ENCODE measurements at places on chromosomes 13 and 19.

DNA sequence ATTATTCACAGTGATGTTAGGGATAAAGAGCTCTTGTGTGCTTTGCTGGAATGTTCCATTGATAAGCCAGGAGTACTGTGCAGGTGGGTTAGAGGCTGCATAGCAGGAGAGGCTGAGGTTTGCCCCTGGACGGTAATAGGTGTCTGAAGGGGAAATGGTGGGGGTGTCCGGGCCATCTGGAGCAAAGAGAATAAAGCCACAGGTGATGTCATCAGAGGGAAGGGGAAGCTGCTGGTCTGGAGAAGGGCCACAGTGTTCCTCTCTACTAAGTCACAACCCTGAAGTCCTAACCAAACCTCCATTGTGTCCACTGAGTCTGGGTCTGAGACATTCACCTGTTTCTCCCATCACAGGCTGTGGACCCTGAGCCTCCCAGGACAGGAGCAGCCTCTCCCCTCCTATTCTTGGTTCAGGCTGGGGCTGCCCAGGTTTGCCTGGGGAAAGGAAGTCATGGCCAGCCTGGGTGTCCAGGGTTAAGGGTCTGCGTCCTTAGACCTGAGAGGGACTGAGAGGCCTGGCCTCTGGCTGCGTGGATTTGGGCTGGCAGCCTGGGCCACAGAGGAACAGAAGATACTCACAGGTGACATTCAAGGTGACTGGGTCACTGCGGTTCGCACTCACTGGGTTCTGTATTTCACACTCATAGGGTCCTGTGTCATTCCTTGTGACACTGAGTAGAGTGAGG lies 6.8 kb downstream of the CEACAM1 start:
- DNase-seq: no peak

DNA sequence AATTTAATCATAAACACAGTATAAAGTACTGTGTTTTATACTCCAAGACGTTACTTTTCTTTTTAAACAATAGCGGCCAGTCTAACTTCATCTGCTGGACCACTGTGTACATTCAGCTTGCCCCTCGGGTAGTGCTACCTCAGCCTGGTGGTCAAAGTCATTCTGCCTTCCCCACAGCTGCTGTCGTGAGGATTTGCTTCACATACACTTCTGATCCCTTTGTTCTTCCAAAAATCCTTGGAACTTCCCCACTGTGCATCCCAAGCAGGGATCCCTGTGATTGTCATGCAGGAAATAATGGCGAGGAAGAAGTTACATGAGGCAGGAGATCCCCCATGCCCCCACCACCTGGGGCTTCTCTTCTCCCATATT lies 234.9 kb upstream of the STARD13 start:
- DNase-seq: no peak

- DNase-seq: no peak
Observed at GRCh38 chr13:111475488-111475887, 155.0 kb downstream of the TEX29 start.

- DNase-seq: no peak
Observed at GRCh38 chr13:42891591-42891990, 100.5 kb downstream of the EPSTI1 start.

- DNase-seq: peak; percentile 16
Observed at GRCh38 chr13:46289260-46289955, 77.7 kb downstream of the LRRC63 start.

- no peak for DNase-seq
Observed at GRCh38 chr13:30088312-30088855, 219.0 kb downstream of the KATNAL1 start.

GRCh38 chr13:77374786-77375185 lies 47.9 kb upstream of the MYCBP2 start:
- no peak for DNase-seq

GRCh38 chr13:101271681-101272245 lies 144.5 kb downstream of the NALCN start:
- no peak for DNase-seq

GRCh38 chr13:43268632-43269031 lies 245.2 kb downstream of the DNAJC15 start:
- peak; percentile 80 for DNase-seq
